ENCODE measurements at places on chromosomes 3 and 15.

- no peak for DNase-seq
Observed at GRCh38 chr3:132638706-132639105, 20.9 kb downstream of the ACAD11 start.

- DNase-seq: peak; percentile 85
Observed at GRCh38 chr3:183635431-183636220, at the start of gene KLHL24. TSS of gene KLHL24 (plus strand) at chr3:183635623. CDS start at chr3:183650357, 14,734 bp downstream.

- DNase-seq: no peak
Observed at GRCh38 chr15:67082007-67082536, 16.7 kb downstream of the SMAD3 start.

GRCh38 chr3:111732252-111732879 is 126.7 kb upstream of the PHLDB2 start:
- no peak for DNase-seq

- DNase-seq: peak; percentile 36
Observed at GRCh38 chr3:89107461-89108290, at the start of gene EPHA3. TSS of gene EPHA3 (plus strand) at chr3:89107621. CDS start at chr3:89107749, 128 bp downstream.

GRCh38 chr3:95265129-95265528 is 1202.3 kb downstream of the NSUN3 start:
- no peak for DNase-seq

All from stimulated activated CD4-positive, alpha-beta T cell treated with anti-CD3 and anti-CD28 coated beads, TNF-alpha, amount 100 ng/mL, for 48 hours (primary cell).